ENCODE measurements at places on chromosomes 4 and X.
A peak's percentile ranks its signal among the peaks of the same experiment; 100 is the strongest.

DNA sequence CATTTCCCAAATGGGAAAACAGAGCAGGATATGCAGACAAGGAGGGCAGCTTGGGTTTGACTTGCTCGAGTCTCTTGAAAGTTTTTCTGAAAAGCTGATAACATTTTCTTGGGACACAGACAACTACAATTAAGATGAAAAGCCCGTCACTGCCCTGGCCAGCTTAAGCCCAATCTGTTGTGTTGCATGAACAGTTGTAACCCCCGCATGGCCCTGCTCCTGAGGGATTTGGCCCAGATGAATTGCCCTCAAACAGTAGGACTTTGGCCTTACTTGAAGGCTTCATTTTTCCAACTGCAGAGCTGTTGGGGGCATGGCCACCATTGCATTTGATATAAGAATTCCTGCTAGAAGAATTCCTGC lies 40.5 kb upstream of the MGST2 start:
- no peak for DNase-seq

GRCh38 chrX:132270699-132271098 lies 51.5 kb upstream of the RAP2C start:
- no peak for DNase-seq

- no peak for DNase-seq
Observed at GRCh38 chr4:3416270-3416669, 25.5 kb upstream of the HGFAC start.

DNA sequence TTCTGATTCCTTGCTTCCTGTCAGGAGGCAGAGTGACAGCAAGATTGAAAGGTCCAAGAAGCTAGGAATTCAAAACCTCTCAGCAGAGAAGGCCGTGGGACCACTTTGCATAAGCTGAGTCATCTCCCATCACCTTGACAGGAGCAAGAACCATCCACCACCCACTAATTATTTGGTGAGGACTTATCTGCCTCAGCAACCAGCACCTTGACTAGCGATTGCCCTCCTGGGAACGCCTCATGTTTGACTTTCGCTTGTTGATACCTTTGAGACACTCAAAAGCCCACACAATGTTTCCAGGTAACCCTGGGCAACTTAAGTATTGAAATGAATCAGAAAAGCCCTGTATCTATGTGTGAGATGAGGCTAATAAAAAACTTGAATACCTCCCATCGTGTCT lies 233.5 kb upstream of the GYPA start:
- no peak for DNase-seq

DNA sequence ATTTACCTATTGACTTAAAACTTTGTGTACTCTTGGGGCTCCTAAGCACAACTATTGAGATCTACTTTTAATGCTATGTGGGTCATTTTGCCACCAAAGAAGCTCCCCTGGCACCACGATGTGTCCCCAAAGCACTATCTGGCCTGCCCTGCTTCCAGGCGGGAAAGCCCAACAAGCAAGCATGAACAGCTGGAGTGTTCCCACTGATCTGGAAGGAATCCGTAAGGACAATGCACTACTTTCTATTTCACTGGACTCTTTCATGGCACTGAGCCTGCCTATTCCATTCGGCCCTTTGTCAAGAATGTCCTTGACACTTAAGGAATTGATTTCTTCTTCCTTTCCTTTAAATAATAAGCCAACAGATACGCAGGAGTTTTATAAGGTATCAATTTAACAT lies 38.8 kb downstream of the GRIA3 start:
- DNase-seq, result no peak

- no peak for DNase-seq
Observed at GRCh38 chr4:81432825-81433224, 38.9 kb downstream of the RASGEF1B start.

GRCh38 chrX:120308959-120309872 lies 2.0 kb downstream of the TMEM255A start:
- peak; percentile 48 for DNase-seq

- DNase-seq, result no peak
Observed at GRCh38 chr4:6625256-6625655, 15.2 kb upstream of the MRFAP1 start.

DNA sequence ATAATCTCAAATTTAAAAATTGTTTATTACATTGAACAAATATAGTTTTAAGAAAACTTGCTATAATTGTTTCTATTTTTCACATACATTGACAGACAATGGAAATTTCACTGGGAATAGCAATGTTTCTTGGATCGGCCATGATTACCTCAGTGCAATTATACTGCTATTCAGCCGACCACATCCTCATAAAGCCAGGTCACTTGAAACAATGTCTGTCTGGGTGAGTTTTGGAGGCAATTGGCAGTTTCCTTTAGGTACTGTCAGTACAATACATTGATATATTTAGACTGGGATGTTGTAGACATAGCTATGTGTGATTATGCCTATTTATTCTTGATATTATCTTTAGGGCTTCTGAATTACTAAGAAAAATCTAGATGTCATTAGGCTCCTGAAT lies 89.5 kb upstream of the VEGFC start:
- DNase-seq, result no peak

GRCh38 chrX:134670134-134670924 lies 12.1 kb upstream of the PLAC1 start:
- no peak for DNase-seq

DNA sequence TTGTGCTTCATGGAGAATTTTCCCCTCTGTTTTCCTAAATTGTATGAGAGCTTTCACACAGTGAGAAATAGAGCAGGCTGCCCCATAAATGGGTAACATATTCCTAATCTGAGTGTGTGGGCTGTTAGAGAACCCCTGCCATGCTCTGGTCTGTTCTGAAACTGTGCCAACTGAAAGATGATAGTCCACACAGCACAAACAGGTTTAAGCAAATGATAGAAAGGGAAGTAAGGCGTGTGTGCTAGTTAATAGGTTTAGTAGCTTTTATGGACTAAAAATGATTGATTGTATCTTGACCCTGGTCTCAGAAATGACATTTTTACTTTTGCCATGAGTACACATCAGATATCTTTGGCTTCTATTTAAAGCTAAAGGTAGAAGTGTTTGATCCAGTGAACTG lies 106.2 kb downstream of the PRRG1 start:
- DNase-seq, result no peak

- DNase-seq, result no peak
Observed at GRCh38 chrX:20519146-20519545, 252.4 kb upstream of the RPS6KA3 start.

DNA sequence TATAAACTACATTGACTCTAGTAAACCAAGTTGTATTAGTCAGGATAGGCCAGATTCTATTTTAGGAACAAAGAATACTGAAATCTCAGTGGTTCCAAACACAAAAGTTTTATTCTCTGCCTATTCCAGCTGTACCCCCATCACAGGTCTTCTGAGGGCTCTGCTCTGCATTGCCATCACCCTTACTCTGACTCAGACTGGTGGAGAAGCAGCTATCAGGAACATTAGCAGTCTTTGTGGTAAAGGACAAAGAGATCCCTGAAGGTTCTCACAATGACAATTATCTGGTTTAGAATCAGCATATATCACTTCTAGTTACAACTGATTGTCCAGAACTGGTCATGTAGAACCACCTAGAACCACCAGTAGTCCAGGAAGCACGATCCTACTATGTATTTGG lies 251.1 kb downstream of the GLUD2 start:
- DNase-seq, result no peak

- no peak for DNase-seq
Observed at GRCh38 chrX:31349515-31349914, 277.7 kb upstream of the FTHL17 start.

GRCh38 chr4:70728091-70728490 lies 6.3 kb downstream of the RUFY3 start:
- no peak for DNase-seq

DNA sequence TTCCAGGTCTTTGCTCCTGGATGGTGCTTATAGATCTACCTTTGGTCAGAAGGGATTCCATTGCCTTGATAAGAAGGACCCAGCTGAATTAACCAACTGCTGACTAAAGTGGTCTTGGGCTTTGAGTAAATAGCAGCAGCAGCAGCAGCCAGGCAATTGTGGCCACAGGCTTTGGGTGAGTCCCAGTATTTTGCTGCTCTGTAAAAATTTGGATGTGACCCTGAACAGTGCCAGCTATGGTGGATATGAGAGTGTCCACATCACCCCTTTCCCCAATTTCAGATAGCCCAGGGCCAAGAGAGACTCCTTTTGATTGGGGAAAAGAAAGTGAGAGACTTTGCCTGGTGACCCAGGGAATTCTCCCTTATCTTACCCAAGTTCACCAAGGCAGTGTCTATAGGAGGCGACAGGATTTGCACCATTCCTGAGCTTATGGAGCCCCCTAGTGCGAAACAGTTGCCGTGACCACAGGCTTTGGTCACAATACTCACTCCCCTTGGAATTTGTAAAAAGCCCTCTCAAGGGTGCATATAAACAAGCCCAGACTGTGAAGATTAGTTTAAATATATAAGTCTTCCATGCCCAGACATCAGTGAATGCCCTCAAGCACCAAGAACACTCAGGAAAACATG lies 518.0 kb downstream of the TMA16 start:
- no peak for DNase-seq

GRCh38 chrX:42920752-42921151 lies 142.8 kb upstream of the PPP1R2C start:
- no peak for DNase-seq

- no peak for DNase-seq
Observed at GRCh38 chr4:174534461-174534860, 12.2 kb upstream of the HPGD start.

- no peak for DNase-seq
Observed at GRCh38 chr4:77269505-77269904, 112.5 kb downstream of the CCNG2 start.

- DNase-seq, result no peak
Observed at GRCh38 chr4:97720869-97721432, 422.3 kb downstream of the STPG2 start.

DNA sequence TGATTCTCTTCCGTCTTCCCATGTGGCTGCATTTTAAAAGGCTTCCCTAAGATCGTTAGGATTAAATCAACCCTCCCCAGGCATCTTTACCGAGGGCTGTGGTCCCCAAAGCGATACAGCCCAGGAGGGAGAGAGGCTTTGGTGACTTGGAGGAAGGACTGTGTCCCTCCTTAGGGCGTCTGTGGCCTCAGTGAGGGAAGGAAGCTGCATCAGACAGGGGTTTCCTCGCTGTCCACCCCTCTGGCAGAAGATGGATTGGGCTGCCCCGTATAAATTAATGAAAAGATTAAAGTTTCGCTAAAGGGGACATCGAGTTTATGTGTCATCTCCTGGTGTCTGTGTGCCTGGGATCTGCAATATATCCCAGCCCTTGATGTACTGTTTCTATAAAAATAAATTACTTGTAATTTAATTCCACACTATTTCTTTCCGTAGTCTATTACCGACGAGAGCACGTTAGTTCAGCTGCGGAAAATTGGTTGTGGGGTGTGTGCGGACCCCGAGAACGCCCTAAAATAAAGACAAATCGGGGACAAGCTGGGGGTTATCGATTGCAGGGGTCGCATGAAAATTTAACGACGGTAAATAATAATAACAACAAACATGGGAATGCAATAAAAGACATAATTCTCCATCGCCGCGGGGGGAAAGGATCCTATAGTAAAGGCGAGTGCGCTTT lies 6.5 kb downstream of the SHOX start:
- DNase-seq, result no peak

- no peak for DNase-seq
Observed at GRCh38 chrX:146278381-146278780, 460.8 kb downstream of the SLITRK2 start.

DNA sequence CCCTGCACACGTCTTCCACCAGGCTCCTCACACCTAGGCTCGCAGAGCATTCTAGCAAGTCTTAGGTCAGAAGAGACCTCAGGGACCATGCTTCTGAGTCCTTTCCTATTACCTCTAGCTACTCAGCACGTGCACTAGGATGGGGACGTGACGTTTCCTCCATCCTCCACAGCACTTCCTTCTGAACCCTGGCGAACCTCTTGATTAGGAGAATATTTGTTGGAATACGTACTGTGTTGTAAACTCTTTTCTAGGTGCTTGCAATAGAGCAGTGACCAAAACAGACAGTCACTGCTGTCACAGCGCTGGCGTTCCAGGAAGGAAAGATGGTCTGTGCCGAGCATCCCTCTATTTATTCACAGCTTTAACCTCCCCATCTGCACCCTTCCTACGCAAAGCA lies 12.9 kb upstream of the TENM3 start:
- DNase-seq, result no peak

DNA sequence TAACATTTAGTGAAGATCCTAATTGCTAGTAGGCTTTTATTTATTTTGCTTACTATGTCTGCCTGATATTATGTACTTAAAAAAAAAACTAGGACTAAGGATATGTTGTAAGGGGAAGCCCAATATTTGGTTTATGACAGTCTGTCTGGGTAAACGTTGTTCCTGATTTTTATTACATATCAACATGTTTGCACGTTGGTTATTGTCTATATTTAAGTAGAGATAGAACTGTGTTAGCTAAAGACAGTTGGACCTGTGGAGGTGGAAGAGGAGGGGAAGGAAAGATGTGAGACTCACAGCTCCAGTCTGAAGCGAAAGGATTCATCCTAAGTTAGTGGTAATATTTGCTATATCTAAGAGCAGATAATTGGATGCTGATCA lies 90.3 kb downstream of the TMEM131L start:
- no peak for DNase-seq

DNA sequence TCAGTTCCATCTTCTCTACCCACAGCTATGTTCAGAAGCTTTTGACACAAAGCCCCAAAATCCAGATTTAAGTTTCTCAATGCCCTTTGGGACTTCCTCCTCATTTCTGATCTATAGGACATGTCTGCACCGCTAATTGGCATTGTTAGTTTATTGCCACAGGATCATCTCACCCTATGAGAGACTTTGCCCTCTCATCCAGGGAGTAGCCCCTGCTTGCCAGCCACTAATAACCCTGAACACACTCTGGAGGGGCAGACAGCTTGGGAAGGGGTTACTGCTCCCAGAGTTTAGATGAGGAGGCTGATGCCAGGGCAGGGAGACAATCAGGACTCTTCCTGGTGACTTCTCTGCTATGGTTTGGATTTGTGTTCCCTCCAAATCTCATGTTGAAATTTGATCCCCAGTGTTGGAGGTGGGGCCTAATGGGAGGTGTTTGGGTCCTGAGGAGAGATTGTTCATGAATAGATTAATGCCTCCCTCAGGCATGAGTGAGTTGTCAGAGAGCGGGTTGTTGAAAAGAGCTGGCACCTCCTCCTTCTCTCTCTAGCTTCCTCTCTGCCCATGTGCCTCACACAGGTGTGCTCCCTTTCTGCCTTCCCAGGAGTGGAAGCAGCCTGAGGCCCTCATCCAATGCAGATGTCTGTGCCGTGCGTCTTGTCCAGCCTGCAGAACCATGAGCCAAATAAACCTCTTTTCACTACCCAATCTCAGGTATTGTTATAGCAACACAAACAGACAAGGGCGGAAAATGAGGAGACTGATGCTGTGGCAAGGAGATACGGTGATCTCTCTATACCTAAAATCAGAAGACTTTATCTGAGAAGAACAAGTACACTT lies 3.6 kb upstream of the SCARB2 start:
- DNase-seq, result no peak
